NCI-H1930 (cell line): ENCODE measurements at places on chromosomes 1 and 21.

- DNase-seq, result no peak
These were observed 284.0 kb downstream of the DUSP10 start for GRCh38 chr1:221457685-221458446.

GRCh38 chr1:212680680-212681389, 18.8 kb downstream of the BATF3 start:
- DNase-seq, result no peak

DNA sequence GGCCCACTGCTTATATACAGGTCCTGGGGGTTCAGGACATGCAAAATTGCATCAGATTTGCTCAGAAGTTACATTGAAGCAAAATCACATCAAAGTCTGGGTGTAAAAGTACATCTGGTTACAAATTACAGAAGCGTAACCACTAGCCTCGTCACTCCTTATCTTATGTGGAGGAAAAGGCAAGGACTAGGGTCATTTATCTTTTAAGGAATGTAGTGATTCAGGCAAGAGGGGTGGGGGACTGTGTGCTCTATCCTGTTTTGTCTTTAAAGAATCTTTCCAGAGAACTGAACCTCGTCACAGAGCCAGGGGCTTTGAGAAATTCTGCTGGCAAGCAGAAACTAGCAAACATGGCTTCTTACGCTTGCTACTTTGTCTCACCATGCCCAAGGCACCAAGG, 61.1 kb upstream of the RAB4A start:
- DNase-seq, result no peak

DNA sequence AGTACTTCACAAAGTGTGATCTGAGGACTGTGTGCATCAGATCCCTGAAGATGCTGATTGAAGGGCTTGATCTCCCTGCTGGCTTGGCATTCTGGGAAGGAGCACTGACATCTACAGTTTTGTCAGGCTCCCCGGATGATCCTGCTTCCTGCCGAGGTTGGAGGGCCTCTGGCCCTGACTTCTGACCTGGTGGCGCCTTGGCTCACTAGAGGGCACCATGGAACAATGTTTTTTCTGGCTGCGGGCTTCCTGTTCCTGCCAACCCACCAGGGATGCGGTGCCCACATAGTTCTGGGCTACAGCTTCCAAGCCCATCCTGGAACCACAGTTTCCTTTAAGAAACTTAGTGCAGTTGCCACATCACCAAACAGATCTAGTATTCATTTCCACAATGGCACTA, 38.8 kb upstream of the RASAL2 start:
- DNase-seq, result no peak

DNA sequence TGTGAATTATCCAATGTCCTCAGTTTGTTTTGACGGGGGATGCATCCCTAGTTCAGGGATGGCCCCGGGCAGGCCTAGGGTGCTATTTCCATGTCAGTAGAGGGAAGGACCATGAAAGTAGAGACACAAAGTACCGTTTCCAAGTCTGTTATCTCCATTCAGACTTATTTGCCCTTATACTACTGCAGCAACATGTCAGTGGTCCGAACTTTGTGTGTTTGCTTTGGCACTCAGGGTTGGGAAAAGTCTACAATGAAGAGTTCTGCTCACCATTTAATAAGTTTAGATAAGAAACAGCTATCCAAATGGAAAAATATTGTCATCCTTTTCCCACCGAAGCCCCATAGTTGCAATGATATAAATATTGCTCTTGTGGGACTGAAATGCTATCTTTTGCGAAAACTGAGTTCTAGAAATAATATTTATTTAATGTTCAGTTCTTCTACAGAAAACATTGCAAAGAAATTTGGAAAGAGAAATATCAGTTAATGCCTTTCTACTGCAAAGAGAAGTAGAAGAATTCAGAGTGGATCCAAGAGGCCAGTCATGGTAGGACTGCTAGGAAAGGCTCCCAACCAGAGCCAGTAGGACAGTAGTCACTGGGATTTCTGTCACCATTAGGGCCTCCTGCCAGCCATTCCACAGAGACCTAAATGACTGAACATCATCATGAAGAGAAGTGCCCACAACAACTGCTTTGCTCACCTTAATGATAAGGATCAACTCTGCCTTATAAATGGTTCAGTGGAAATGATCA, 11.5 kb upstream of the AGT start:
- DNase-seq, result no peak

DNA sequence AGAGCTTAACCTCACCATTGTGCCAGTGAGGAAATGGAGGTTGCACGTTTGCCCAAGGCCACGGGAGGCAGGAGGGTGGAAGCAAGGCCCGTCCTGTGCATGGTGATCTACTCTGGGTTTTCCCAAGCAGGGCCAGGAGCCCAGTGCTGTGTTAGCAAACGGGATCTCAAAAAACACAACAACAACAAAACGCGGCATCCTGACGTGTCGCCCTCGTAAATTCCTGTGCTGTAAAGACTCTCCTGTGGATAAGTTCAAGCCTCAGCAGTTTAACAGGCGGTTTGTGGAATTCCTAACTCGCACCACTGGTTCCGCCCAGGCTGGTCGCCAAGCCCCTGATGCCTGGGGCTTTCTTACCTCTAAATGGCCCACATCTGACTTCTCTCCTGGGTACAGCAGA, 39.1 kb downstream of the TFF3 start:
- no peak for DNase-seq

DNA sequence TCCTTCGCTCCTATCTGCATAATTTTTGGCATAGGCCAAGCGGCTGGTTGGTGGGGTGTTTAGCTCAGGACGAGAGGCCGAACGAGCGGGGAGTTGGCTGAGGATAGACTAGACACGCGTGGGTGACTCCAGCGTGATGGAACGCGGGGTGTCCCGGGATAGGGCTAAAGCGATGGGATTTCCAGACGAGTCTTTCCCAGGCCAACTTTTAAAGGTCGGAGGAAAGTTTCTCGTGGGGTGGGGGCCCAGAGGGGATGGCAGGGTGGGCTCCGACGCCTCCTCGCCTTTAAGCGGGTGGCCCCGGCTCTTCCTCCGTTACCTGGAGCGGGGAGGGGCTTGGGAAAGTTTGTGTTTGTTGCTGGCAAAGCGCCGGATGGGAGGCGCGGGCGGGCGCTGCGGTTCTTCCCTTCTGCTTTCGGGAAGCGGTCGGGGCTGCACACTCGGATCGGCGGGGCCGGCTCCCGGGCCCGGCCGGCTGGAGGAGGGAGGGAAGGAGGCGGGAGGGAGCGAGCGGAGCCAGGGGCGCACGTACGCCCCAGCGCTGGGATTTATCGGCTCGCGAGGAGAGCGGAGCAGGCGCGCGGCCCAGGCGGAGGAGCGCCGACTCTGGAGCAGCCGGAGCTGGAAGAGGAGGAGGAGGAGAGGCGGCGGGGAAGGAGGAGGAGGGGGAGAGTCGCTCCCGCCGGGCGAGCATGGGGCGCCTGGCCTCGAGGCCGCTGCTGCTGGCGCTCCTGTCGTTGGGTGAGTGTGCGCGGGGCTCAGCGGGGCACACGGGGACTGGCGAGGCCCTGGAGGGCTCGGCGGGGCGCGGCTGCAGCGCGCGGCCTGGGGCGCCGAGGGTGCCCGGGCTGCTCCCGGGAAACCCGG, at the start of gene PTGFRN:
TSS of gene PTGFRN (plus strand) at position 405 of the 867 bp plus-strand sequence. CDS start at position 693, 288 bp downstream.
- DNase-seq, result no peak

DNA sequence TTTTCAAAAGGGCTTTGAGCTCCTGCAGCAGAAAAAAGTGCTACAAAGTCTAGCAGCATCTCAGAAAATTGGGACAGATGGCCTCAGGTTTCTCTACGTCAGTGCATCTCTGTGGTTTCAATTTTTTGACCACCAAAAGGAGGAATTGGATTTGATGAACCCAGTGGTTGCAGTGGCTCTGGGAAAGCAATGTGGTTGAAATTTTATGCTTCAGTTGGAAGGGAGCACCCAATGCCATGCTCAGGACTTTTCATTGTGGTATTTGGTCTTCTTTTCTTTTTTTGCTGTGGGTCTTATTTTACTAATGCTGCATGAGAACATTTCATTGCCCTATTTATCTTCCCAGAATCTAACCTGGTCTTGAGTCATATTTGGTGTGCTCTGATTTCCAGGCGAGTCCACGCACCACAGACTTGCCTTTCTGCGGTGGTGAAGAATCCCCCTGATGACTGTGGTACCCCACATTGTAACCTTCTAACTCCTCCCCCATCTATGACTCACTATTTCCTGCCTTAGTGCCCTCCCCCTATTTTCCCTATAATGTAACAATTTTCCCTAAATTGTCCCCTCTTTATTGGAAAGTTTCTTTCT, 56.7 kb downstream of the S1PR1 start:
- DNase-seq, result no peak

GRCh38 chr1:50098591-50099021, 10.1 kb upstream of the ELAVL4 start:
- DNase-seq, result no peak

- no peak for DNase-seq
These were observed 35.5 kb upstream of the ATP6V1G3 start for GRCh38 chr1:198575798-198576641.

DNA sequence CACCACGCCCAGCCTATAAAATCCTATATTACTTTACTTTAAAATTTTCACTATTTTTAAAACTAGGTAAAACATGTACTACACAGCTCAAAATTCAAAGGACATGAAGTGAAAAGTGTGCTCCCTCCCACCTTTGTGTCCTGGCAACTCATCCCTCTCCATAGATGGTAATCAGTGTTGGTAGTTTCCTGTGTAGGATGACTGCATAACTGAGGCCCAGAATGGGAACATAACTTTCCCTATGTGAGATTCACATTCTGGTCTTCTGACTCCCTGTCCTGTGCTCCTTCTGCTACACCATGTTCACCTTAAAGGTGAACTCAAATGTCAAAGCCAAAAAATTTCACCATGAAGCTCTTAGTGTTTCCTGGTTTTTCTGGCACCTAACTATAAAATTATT, 39.3 kb downstream of the XKR8 start:
- no peak for DNase-seq
